ENCODE measurements at places on chromosomes 7 and 10. TPM values are rescaled to one million over a fixed set of nuclear protein-coding genes. Genes with fewer than 3 reads are reported as not detected.

The ACTR1A gene
- 46.3 TPM for total RNA-seq

GRCh38 chr7:136066304-136067143, 89.4 kb upstream of the MTPN start:
- H3K27me3 ChIP-seq = no peaks in the 10 kb centered on the region
- H3K27ac ChIP-seq = no peak overlapping the region
- no peaks in the 10 kb centered on the region for H3K36me3 ChIP-seq
- no peak overlapping the region for H3K4me3 ChIP-seq

The NAPEPLD gene
- 1.7 TPM for total RNA-seq

The COPG2 gene
- total RNA-seq = 4.1 TPM

DNA sequence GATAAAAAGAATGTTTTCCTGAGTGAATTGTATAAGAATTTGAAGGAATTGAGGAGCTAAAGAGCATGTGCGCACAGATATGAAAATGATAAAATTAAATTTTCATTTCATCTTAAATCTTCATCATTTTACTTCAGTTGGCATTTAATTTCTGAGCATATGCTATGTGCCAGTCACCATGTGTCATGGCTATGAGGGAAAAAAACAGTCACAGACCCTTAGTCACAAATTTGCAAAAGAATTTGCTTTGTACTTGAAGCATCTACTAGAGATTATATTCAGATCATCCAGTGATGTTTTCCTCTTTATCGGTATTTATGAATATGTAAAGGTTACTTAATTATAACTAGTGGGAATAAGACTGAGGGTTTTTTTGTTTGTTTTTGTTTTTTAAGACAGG, 29.8 kb downstream of the VCL start:
- no peak overlapping the region for H3K4me3 ChIP-seq
- H3K4me1 ChIP-seq = no peaks in the 10 kb centered on the region
- no peak for DNase-seq
- no peaks in the 10 kb centered on the region for H3K27me3 ChIP-seq
- H3K27ac ChIP-seq = no peak overlapping the region

DNA sequence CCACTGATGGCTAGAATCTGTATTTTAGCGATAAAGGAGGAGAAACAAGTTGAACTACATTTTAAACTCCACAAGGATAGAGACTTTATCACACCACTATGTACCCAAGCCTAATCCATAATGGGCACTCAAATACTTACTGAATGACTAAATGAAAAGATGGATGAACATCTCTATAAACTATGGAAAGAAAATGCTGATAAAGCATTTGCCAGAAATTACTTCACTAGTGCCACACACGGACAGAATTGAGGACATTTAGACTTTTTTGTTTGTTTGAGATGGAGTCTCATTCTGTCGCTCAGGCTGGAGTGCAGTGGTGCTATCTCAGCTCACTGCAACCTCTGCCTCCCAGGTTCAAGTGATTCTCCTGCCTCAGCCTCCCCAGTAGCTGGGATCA, 1.7 kb upstream of the NSUN6 start:
- H3K4me3 ChIP-seq = no peak overlapping the region
- peaks cover 11% of the 10 kb centered on the region for H3K4me1 ChIP-seq
- peaks cover 4% of the 10 kb centered on the region for H3K36me3 ChIP-seq
- no peak overlapping the region for H3K27ac ChIP-seq
- no peaks in the 10 kb centered on the region for H3K27me3 ChIP-seq

The C10orf67 gene
- not detected for total RNA-seq

The CPN1 gene
- not detected for total RNA-seq

The FGFR2 gene
- 0.14 TPM for total RNA-seq

The CRYGN gene
- total RNA-seq = 0.14 TPM

GRCh38 chr10:79150444-79150754, 81.6 kb downstream of the ZMIZ1 start:
- H3K27me3 ChIP-seq = no peaks in the 10 kb centered on the region
- no peak for DNase-seq
- no peaks in the 10 kb centered on the region for H3K36me3 ChIP-seq
- H3K4me1 ChIP-seq = peaks cover 65% of the 10 kb centered on the region
- no peak overlapping the region for H3K27ac ChIP-seq

GRCh38 chr10:103692952-103693811, 162.2 kb downstream of the SH3PXD2A start:
- no peak overlapping the region for H3K27ac ChIP-seq
- peaks cover 53% of the 10 kb centered on the region for H3K4me1 ChIP-seq
- H3K27me3 ChIP-seq = no peaks in the 10 kb centered on the region
- no peaks in the 10 kb centered on the region for H3K36me3 ChIP-seq
- peak overlapping the region; percentile 62 for H3K4me3 ChIP-seq

DNA sequence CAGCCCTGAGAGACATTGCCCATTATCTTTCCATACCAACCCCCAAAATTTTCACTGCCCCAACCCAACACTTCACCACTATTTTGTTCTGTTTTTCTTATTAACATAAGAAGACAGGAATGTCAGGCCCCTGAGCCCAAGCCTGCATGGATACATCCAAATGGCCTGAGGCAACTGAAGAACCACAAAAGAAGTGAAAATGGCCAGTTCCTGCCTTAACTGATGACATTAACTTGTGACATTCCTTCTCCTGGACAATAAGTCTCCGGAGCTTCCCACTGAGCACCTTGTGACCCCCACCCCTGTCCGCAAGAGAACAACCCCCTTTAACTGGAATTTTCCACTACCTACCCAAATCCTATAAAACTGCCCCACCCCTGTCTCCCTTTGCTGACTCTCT, 1076.4 kb upstream of the GHITM start:
- no peaks in the 10 kb centered on the region for H3K4me1 ChIP-seq
- no peaks in the 10 kb centered on the region for H3K27me3 ChIP-seq

- no peaks in the 10 kb centered on the region for H3K36me3 ChIP-seq
- no peak for DNase-seq
- H3K4me1 ChIP-seq = no peaks in the 10 kb centered on the region
- no peak overlapping the region for H3K4me3 ChIP-seq
Observed at GRCh38 chr7:88806280-88807037, 10.9 kb upstream of the TEX47 start.

The PDLIM1 gene
- total RNA-seq = 0.41 TPM

The NUTM2E gene
- total RNA-seq = 1.6 TPM

GRCh38 chr10:130630135-130630534, 493.9 kb downstream of the GLRX3 start:
- H3K4me3 ChIP-seq = no peak overlapping the region
- H3K4me1 ChIP-seq = no peaks in the 10 kb centered on the region
- no peaks in the 10 kb centered on the region for H3K27me3 ChIP-seq
- no peak for DNase-seq

GRCh38 chr7:35255443-35256255, 1.7 kb upstream of the TBX20 start:
- no peaks in the 10 kb centered on the region for H3K36me3 ChIP-seq
- DNase-seq = no peak
- peaks cover 84% of the 10 kb centered on the region for H3K27me3 ChIP-seq
- H3K27ac ChIP-seq = no peak overlapping the region
- H3K4me3 ChIP-seq = no peak overlapping the region

The DNAJB6 gene
- total RNA-seq = 242 TPM

GRCh38 chr10:49739426-49739825, 22.7 kb downstream of the OGDHL start:
- no peaks in the 10 kb centered on the region for H3K27me3 ChIP-seq
- no peak overlapping the region for H3K4me3 ChIP-seq
- H3K4me1 ChIP-seq = no peaks in the 10 kb centered on the region
- no peak overlapping the region for H3K27ac ChIP-seq
- DNase-seq = no peak

The LRRTM3 gene
- not detected for total RNA-seq

DNA sequence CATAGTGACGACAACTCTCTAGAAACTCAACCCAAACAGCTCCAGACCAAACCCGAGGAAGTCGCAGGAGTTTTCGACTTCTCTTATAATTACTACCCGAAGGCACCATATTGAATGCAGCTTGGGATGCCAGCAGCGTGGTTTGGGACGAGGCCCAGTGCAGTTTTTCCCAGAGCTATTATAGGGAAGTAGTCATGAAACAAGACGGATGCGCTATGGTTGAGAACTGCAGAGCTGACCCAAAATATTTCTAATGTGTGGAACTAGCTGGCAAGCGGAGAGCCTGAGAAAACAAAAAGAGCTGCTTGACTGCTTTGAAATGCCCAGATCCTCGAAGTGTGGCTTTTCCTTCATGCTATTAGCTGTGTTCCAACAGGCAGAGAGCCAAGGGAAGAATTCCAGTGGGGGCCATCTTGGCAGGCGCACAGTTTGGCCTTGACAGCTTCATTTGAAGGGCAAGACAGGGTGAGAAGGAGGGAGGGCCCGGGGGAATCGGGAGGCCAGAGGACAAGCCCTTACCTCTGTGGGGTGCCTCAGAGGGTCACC, 122.7 kb downstream of the CUL2 start:
- H3K27me3 ChIP-seq = no peaks in the 10 kb centered on the region
- H3K27ac ChIP-seq = no peak overlapping the region
- H3K4me3 ChIP-seq = no peak overlapping the region

DNA sequence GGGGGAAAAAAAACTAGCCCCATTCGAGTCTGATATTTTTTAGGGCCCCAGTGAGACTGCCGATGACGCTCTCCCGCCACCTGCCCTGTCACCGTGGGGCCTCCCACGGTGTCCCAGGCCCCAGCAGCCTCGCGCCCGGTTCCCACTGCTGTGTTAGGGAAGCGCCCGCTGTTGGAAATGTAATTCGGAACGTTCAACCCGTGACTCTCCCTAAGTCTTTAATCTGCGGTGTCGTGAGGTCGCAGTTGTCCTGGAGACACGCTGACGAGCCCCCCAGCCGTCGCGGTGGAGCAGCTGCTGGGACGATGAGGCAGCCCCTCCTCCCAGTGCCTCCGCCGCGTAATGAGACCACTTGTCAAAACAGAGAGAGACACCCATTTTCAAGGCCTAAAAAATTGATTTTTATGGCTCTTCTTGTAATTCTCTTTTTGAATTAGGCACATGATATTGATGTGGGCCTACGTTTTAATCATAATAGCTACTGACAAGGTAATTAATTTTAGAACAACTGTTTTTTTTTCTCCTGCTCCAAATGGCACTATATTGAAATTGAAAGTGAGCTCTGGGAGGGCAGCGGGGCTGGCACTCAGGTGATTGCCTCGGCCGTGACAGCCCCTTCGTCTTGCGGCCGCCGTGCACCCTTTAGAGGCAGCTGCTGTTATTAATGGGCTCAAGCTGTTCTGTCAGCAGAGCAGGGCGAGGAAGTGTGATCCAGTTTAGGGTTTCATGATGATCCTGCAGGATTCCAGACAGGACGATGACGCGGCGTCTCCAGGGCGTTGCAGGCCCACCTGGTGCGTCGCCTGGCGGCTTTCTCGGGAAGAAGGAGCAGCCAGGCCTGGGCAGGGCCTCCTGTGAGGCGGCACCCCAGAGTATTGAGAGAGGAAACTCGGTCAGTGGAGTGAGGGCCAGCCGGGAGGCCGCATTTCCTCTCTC, 63.3 kb downstream of the NKX6-2 start:
- H3K27me3 ChIP-seq = no peaks in the 10 kb centered on the region
- H3K4me1 ChIP-seq = no peaks in the 10 kb centered on the region
- H3K27ac ChIP-seq = no peak overlapping the region
- no peak overlapping the region for H3K4me3 ChIP-seq

GRCh38 chr10:21213381-21213780, 312.1 kb downstream of the SKIDA1 start:
- no peak overlapping the region for H3K4me3 ChIP-seq
- no peak overlapping the region for H3K27ac ChIP-seq
- H3K27me3 ChIP-seq = peaks cover 5% of the 10 kb centered on the region
- H3K4me1 ChIP-seq = no peaks in the 10 kb centered on the region
- no peaks in the 10 kb centered on the region for H3K36me3 ChIP-seq

GRCh38 chr7:114269714-114270113, 144.9 kb upstream of the FOXP2 start:
- no peak overlapping the region for H3K4me3 ChIP-seq
- H3K36me3 ChIP-seq = no peaks in the 10 kb centered on the region
- no peaks in the 10 kb centered on the region for H3K27me3 ChIP-seq
- DNase-seq = no peak
- H3K4me1 ChIP-seq = no peaks in the 10 kb centered on the region

- H3K36me3 ChIP-seq = peaks cover 27% of the 10 kb centered on the region
- peaks cover 53% of the 10 kb centered on the region for H3K4me1 ChIP-seq
- H3K4me3 ChIP-seq = peak overlapping the region; percentile 65
- no peak for DNase-seq
- peak overlapping the region; percentile 87 for H3K27ac ChIP-seq
Observed at GRCh38 chr7:150735596-150736358, 1.4 kb upstream of the GIMAP5 start.

The EN2 gene
- not detected for total RNA-seq

DNA sequence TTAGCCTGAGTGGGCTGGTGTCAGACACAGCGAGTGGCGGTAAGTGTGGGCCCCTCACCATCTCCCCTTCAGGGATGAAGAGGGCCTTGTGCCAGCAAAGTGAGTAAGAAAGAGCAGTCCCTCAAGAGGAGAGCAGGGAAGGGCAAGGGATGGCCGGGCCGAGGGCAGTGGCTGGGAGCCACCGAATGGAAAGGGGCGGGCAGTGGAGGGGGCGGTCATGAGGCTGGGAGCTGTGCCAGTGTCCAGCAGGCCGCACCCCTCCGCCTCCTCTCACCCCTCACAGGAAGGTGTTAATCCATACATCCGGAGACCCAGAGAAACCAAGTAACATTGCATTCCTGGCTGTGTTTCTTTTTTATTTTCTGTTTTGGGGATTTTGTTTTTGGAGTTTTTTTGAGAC, 28.6 kb upstream of the RASGEF1A start:
- no peak overlapping the region for H3K4me3 ChIP-seq
- peak overlapping the region; percentile 46 for H3K27ac ChIP-seq
- H3K27me3 ChIP-seq = no peaks in the 10 kb centered on the region
- peaks cover 57% of the 10 kb centered on the region for H3K4me1 ChIP-seq

DNA sequence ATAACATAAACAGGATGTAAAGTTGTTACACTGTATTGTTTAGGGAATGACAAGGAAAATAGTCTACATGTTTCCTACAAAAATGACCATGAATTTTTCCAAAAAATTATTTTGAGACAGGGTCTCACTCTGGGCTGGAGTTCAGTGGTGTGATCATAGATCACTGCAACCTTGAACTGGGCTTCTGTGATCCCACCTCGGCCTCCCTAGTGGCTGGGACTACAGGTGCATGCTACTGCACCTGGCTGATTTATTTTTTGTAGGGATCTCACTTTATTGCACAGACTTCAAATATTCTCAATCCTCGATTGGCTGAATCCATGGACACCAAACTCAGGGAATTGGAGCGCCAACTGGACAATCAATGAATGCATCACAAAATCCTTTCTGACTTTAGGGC, 6.6 kb downstream of the CHCHD2 start:
- peaks cover 3% of the 10 kb centered on the region for H3K4me1 ChIP-seq
- no peak for DNase-seq
- no peak overlapping the region for H3K27ac ChIP-seq
- H3K4me3 ChIP-seq = no peak overlapping the region
- H3K36me3 ChIP-seq = peaks cover 54% of the 10 kb centered on the region

The LIPF gene
- total RNA-seq = not detected

GRCh38 chr10:9745158-9745557, 1272.5 kb upstream of the CELF2 start:
- H3K4me3 ChIP-seq = no peak overlapping the region
- no peaks in the 10 kb centered on the region for H3K36me3 ChIP-seq
- peaks cover 4% of the 10 kb centered on the region for H3K27me3 ChIP-seq
- no peak for DNase-seq

Data from CD4-positive, alpha-beta T cell (primary cell).